OCI-LY7 (cell line): ENCODE measurements at places on chromosomes 5 and 9. TPM values are rescaled to one million over a fixed set of nuclear protein-coding genes. Genes with fewer than 3 reads are reported as not detected.

Gene ROR2
- total RNA-seq, result 0.10 and 0.17 TPM in 2 replicates

Gene NUTM2G
- total RNA-seq, result not detected in 2 replicates

Gene RPS14
- 2,284 and 2,304 TPM in 2 replicates for total RNA-seq

Gene CDKN2A
- 145 and 148 TPM in 2 replicates for total RNA-seq
